Stimulated activated naive CD8-positive, alpha-beta T cell treated with anti-CD3 and anti-CD28 coated beads, Interleukin-15, amount 100 ng/mL, for 72 hours (primary cell): ENCODE measurements at places on chromosomes 3 and 15.

- no peak for DNase-seq
Measured at GRCh38 chr3:34141841-34142337, 343.5 kb downstream of the PDCD6IP start.

DNA sequence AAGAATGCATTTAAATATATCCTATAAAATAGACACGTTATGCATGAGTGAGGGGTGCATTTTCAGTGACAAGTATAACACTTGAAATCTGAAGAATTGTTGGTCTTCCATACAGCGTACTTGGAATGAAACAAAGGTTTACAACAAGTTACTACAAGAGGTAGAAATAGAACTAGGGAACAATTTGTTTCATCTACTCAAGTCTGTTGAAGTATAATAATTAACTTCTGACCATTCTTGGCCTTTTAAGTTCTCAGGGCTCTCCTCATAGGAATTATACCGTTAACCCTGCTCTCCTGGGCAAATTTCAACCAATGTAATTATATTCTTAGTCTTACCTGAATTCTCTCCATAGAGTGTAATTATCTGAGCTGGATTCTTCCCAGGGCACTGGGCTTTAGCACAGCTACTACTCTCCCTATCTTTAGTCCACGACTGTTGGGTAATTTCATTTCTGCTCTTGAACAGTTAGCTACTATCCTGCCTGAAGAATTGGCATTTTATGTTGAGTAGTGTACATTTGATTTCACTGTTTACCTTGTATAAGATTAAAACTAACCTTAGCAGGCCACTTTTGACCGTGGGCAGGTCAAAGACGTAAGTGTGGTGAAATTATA lies 100.6 kb downstream of the UBE2E2 start:
- no peak for DNase-seq

- peak; percentile 58 for DNase-seq
Measured at GRCh38 chr15:90099072-90099867, 3.0 kb downstream of the IDH2 start.

GRCh38 chr15:55241186-55241585 lies 44.4 kb upstream of the RSL24D1 start:
- no peak for DNase-seq

GRCh38 chr3:117404730-117405129 lies 695.2 kb downstream of the TUSC7 start:
- DNase-seq: no peak

- DNase-seq: no peak
Measured at GRCh38 chr15:98686983-98687382, 38.6 kb downstream of the IGF1R start.

- DNase-seq: no peak
Measured at GRCh38 chr15:85879334-85880163, 84.8 kb upstream of the KLHL25 start.

GRCh38 chr3:156536524-156537316 lies 18.2 kb downstream of the SSR3 start:
- DNase-seq: no peak

GRCh38 chr3:187640569-187641059 lies 29.6 kb downstream of the SST start:
- DNase-seq: no peak

- DNase-seq: no peak
Measured at GRCh38 chr3:183108001-183108449, 8.7 kb upstream of the MCCC1 start.

DNA sequence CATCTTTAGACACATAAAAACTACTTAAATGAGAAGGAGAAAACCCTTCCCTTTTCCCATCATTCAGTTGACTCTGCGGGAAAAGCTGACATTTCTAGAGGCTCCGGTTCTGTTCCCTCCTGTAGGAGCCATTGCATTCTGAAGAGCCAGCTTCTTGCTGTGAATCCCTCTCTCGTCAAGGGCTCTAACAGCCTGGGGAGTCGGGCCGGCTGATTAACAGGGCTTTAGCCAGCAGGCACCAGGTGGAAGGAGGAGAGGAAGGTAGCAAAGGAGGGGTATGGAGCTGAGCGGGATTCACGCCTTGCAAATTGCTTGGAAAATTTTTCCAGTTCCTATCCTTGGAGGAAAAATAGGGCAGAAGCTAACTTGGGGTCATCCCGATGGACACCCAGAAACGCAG lies 108.3 kb upstream of the UBE2E1 start:
- DNase-seq: no peak

DNA sequence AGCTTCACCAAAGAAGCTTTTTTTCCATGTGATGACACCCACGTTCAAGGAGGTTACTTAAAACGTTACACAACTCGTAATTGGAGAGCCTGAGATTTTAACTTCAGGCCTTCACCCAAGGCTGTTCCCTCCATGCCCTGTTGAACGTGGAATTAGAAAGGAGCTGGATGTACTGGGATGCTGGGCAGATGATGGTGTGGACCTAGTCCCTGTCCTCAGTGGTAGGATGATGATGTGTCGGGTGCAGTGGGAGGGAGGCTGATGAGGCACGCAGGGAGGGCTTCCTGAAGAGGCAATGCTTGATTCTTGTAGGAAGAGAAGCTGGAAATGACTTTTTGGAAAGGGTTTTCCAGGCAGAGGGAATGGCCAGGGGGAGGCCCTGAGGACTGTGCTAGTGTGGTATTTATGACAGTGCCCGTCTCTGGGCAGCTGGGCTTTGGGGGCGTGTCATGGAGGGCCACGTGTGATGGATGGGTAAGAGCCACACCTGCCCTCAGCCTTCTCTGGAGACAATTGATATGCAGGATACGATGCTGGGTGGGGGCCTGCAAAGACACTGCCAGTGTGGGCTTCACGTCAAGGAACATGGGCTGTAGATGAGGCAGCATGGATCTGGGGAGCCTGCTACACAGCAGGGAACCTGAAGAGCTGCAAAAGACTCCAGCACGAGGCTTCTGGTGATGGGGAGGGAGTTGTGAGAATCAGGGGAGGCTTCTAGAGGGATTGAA lies 15.3 kb downstream of the SYNM start:
- no peak for DNase-seq

GRCh38 chr3:160444411-160444810 lies 5.2 kb downstream of the TRIM59 start:
- no peak for DNase-seq

DNA sequence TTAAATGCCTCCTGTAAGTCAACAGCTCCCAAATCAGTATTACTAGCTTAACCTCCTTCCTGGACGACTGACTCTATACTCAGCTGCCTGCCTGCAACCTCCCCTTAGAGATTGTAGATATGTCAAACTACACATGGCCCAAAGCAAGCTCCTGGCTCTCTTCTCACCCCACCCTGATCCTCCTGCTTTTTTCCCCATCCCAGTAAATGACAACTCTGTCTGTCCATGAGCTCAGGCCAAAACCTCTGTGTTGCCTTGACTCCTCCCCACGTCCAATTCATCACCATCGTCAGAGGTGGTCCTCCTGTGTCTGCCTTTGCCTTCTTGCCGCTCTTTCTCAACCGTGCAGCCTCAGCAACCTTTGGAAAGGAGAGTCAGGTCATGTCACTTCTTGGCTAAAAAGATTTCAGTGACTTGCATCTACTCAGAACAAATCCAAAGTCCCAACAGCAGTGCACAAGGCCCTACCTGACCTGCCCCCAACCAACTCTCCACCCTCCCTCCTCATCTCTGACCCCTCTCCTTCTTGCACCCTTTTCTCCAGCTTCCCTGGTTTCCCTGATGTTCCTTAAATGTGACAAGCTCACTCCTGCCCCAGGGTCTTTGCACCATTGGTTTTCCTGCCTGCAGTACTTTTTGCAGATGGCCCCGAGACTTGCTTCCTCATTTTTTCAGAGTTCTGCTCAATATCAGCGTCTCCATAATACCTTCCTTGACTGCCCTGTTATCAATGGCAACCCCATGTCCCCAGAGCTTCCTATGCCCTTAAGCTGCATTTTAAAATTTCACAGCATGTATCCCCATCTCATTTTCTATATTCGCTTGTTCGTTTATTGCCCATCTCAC lies 52.8 kb downstream of the LSM3 start:
- DNase-seq: no peak

DNA sequence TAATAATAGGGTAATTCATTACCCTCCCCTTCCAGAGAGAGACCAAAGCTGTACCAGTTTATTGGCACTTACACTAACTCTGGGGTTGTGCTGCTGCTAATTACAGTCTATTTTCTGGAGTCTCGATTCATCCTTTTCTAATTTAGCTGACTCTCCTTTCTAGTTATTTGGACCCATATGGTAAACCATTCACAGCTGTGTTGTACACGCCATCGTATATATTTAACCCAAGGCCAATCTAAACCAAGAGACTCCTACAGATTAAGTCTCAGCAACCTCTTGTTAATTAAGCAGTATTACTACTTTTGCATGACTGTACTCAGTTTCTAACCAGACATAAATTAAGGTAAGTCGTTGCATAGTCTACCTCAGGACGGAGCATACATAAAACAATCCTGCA lies 22.5 kb downstream of the ANXA2 start:
- DNase-seq: no peak

GRCh38 chr15:45759936-45760335 lies 125.1 kb downstream of the SQOR start:
- no peak for DNase-seq

- DNase-seq: no peak
Measured at GRCh38 chr3:10518506-10519150, 13.2 kb upstream of the ATP2B2 start.

DNA sequence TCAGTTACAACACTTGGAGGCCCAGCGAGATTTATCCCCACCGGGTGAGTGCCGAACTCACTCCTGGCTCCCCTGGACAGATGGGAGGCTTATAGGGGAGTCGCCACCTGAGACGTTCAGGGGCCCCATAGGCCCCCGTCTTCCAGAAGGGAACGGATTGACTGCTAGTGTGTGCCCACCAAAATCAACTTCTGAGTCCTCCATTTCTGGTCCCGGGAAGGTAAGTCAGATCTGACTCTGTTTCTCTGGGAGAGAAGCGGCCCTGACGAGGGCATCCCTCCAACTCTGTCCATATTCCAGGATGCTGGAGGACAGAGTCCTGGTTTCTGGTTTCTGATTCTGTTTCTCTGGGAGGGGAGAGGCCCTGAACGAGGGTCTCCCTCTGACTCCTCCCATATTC lies 44.3 kb downstream of the ZBTB11 start:
- no peak for DNase-seq

- no peak for DNase-seq
Measured at GRCh38 chr3:117545484-117545883, 835.9 kb downstream of the TUSC7 start.

GRCh38 chr3:82378392-82378791 lies 616.9 kb upstream of the GBE1 start:
- DNase-seq: no peak

DNA sequence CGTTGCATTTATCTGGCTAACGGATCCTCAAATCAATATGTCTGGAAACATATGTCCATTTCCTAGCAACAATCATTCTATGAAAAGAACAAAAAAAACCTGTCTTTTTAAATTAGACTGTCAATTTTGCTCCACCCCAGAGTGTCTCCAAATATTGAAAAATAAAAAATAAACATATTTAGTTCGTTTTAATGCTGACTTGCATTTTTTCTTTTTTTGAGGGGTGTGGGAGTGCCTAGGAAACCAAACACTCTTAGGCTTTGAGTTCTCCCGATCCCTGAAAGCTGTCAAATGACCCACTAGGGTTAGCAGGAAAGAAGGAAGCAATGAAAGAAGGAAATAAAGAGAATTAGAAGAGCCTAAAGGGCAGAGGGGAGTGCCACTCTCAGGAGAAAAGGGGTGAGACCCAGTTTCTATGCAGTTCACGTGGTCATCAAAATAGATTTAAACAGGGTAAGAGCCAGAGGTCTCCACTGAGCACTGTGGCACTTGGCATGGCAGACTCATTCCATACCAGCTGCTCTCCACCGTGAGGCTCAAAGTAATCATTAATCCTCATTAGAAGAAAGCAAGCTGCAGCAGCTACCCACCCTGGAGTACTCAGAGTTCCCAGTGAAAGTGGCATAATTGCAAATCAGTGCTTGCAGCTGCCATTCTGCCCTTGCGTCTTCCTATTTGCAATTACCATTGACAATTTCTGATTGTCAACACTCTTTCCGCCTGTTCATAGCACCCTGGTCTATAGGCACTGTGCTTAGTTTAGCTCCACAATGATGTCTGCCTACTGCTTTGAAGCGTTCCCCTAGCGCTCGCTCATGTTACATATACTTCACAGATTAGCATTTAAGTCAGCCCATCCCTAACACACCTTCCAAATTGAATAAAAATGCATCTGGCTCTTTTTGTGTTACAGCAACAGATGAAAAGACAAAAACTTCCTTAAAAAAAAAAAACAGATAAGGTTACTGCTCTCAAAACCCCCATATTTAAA lies 32.3 kb downstream of the PDZRN3 start:
- no peak for DNase-seq

GRCh38 chr3:170563712-170564423 lies 22.0 kb downstream of the SLC7A14 start:
- DNase-seq: no peak

DNA sequence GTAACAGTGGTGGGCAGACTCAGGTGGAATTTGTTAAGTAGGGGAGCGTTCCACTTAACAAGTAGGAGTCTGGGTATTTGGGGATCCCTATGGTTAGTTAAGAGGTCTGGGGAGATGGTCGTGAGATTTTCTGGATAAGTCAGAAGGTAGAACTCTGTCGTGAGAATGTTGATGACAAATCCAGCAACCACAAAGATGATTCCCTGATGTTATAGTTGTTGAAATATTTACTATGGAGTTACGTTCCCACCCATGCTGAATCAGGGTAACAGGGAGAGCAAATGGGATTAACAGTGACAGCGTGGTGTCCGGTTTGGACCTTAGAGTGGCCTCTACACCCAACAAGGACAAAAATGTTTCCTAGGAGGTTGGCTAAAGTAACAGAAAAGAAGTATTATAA lies 110.8 kb downstream of the MFSD1 start:
- no peak for DNase-seq

DNA sequence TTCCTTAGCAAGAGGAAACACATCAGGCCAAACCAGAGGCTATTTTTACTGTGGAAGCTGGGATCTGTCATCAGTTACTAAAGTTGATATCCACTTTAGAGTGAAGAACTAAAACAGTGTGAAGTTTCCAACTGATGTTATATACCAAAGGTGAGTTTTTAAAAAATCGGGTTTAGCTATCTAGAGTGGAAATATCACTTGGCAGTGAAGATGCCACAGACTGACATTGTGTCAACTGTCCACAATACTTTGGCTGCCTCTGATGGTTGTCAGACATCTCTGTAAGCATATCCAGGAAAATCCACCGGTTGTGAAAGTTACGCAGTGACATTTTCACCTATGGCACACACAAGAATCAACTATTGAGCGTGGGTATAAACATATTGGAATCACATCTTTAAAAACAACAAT lies 9.2 kb downstream of the ZIC1 start:
- DNase-seq: no peak
